Caco-2 (cell line): ENCODE measurements at places on chromosomes 6 and 20.
A peak's percentile ranks its signal among the peaks of the same experiment; 100 is the strongest.

GRCh38 chr6:97147421-97147820 is 135.6 kb downstream of the MMS22L start:
- DNase-seq, result no peak

- peak; percentile 40 for DNase-seq
These were observed 1089.3 kb upstream of the DEFB115 start for GRCh38 chr20:30168025-30168799.

- DNase-seq, result no peak
These were observed 20.6 kb upstream of the CHMP4B start for GRCh38 chr20:33790566-33790965.

- DNase-seq, result peak; percentile 61
These were observed 435 bp downstream of the CENPB start for GRCh38 chr20:3786126-3786484.

DNA sequence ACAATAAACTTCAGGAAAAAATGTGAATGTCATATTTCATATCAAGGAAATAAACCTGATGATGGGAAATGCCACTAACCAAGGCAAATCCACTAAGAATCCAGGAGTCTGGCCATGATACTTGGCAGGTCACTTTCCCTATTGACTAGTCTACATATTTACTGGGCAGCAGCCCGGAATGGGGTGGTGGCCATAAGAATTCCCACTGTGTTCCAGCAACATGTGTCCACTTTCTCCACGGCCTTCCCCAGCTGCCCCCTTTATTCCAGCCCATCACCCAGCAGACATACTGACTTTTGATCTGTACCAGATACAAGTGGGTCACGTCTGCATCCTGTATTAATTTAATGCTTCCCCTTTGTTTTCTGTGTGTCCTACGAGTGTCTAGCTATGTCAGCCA is 234.5 kb upstream of the PRDM1 start:
- DNase-seq, result no peak
